ENCODE measurements at places on chromosomes 2 and 18. TPM values are rescaled to one million over a fixed set of nuclear protein-coding genes. Genes with fewer than 3 reads are reported as not detected.

FKBP7 gene
- 2.1 TPM for total RNA-seq

FHOD3 gene
- not detected for total RNA-seq

- DNase-seq: no peak
Measured at GRCh38 chr2:231187736-231188505, 10.5 kb upstream of the ARMC9 start.

- no peak for DNase-seq
Measured at GRCh38 chr2:21367421-21367820, 243.7 kb downstream of the TDRD15 start.

PSMA8 gene
- total RNA-seq: 1.3 TPM

CD207 gene
- not detected for total RNA-seq
